Fibroblast of the conjunctiva (primary cell): ENCODE measurements at places on chromosomes 5 and 9.

DNA sequence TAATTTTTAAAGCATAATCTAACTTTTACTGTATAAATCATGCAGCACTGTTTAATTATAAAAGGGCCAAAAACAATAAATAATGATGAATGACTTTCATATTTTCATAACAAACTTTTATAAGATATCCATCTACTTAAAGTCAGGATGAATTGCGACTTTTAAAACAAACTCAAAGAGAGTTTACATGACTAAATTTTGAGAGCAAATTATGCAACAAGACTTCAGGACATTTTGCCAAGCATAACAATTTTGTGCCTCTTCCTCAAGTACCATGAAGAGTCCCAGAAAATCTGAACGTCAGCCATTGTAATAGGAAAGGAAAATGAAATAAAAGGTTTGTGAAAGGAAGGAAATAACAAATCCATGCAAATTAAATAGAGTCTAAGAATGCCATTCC lies 24.4 kb downstream of the ERAP1 start:
- no peak for DNase-seq

GRCh38 chr5:156148301-156148700 lies 178.7 kb upstream of the SGCD start:
- no peak for DNase-seq

- no peak for DNase-seq
Measured at GRCh38 chr5:56175021-56175420, 58.1 kb downstream of the ANKRD55 start.

DNA sequence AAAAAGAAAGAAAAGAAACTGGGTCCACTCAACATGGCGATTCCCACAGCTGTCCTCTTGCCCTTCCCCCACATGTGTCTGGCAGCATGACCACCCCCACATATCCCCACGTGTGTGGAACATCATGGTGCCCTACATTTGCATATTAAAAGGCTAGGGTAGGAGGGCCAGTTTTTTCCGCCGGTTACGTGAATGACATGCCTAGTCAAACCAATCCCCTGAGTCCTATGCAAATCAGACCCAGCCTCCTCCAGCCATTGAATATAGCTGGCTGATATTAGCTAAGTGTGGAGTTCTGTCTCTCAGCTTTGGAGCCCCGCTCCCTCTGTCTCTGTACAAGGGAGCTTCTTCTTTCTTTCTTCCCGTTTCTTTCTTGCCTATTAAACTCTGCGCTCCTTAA lies 33.0 kb upstream of the CCDC112 start:
- no peak for DNase-seq

DNA sequence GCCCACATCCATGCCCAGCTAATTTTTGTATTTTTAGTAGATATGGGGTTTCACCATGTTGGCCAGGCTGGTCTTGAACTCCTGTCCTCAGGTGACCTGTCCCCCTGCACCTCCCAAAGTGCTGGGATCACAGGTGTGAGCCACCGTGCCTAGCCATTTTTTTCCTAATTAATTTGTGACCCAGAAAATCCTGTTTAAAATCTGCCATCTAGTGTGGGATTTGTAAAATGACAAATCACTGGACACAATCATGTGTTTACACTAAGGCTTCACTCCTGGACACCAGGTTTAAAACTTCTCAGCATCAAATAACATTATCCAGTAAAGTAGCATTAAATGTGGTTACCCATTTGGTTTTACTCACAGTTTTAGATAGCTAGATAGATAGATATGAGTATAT lies 18.6 kb upstream of the KDM4C start:
- no peak for DNase-seq

GRCh38 chr5:40480392-40480791 lies 199.3 kb upstream of the PTGER4 start:
- no peak for DNase-seq

DNA sequence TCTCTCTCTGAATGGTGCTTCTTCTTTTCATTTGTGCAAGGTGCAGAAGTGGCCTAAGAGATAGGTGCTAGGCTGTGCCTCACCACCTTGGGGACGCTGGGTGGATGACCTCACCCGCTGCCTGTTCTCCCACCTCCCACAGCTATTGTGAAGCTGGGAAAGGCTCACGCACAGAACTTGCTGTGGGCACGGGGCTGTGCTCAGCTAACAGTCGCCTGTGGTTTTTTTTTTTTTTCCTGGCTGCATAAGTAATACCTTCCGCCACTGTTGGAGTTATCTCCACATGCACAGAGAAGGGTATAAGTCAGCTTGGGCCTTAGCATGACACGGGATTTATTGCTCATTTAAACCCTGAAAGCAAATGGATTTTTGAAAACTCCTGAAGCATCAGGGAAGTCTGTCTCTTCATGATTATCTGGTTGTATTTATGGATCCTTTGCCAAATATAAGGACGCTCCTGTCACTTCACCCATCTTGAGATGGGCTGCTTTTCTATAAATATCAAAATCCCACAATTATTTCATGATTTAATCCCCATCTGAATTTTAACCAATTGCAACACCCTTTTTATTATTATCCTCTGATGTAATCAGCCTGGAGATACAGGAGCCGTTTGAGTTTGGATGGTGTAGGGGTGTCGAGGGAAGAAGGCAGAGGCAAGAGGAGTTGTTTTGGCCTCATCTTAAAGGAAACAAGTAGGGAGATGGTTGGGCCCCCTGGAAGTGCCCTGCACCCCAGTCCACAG lies 9.0 kb downstream of the DBH start:
- no peak for DNase-seq

GRCh38 chr5:38926121-38926520 lies 80.3 kb downstream of the OSMR start:
- DNase-seq = no peak
